Transverse colon (tissue), 4 donors: ENCODE measurements at places on chromosomes 4 and X. TPM values are rescaled to one million over a fixed set of nuclear protein-coding genes. Genes with fewer than 3 reads are reported as not detected.

GRCh38 chr4:23481566-23481965 lies 408.3 kb downstream of the PPARGC1A start:
- no peak for DNase-seq

DNA sequence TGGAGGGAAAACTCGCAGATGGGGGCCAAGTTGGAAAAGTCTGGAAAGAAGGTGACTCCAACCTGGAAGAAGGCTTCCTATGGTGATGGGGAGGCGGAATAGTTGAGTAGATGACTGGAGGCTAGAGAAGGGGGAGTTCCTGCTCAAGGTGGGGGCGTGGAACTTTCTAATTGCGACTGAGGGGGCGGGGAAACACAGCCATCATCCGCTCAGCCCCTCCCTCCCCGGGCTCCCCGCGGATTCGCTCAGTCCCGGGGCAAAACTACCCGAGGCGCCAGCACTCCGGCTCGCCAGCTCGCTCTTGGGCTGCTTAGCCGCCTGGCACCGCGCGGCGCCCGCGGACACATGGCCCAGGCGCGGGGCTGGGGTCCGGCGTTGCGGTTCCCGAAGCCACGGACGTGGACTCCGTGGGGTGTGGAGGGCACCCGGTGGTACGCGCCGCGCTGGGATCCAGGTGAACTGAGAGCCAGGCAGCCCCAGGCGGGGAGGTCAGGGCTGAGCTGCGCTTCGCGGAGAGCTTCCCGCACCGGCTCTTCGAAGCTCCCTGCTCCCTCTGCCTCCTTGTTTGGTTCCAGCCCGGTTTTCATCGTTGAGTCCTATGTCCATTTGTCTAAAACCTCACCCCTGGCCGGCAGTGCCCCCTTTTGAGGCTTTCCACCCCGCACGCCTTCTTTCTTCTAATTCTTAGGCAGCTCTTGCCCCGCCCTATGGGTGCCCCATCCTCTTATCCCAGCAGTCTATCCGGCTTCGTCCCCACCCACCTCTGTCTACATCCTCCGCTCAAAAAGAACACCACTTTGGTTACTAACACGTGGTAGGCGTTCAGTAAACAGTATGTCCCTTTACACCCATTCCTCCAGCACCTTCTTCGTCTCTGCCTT lies 38.9 kb downstream of the STARD8 start:
- DNase-seq = peak; percentile 29

- DNase-seq = no peak
These were observed 151.4 kb upstream of the STX18 start for GRCh38 chr4:4693258-4693657.

GRCh38 chrX:10356979-10357378 lies 200.2 kb downstream of the CLCN4 start:
- DNase-seq = no peak

DNA sequence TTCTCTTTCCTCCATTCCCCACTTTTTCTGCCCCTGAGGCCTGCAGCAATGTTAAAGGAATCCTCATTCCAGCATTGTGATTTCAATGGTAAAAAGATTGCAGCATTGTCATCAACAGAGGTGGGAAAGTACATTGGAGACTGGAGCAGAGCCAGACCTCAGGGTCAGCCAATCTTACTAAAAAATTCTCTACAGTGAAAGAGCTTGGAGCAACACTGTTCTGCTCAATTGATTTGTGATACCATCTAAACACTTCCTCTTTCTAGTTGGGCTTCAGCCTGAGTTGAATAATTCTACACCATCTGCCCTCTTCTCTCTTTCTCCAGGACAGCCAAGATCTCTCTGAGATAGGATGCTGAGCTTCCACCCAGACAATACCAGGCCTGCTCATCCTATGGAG lies 176.5 kb downstream of the AR start:
- DNase-seq = no peak

- DNase-seq = peak; percentile 59
These were observed 90.1 kb downstream of the IRF2 start for GRCh38 chr4:184384056-184384809.

DNA sequence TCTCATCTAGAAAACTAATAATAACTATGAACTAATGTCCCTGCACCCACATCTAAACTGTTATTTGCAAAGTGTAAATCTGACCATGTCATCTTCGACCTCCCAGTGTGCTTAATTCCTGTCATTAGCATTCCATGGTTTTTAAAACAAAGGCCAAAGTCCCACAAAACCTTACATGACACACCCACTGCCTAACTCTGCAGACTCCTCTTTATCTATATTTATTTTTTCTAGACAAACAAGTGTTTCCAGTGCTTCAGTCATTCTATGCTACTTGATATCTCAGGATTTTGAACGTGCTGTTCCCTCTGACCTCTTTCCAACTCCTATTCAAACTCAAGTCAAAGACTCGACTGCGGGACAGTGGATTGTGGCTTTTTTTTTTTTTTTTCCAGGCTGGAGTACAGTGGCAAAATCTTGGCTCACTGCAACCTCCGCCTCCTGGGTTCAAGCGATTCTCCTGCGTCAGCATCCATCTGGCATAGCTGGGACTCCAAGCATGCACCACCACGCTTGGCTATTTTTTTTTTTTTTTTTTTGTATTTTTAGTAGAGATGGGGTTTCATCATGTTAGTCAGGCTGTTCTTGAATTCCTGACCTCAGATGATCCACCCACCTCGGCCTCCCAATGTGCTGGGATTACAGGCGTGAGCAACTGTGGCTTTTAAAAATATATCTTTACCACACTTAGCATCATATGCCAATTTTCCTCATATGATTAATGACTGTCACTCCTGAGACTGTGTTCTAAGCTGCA lies 1511.0 kb downstream of the ARAP2 start:
- DNase-seq = no peak

GRCh38 chrX:150543230-150544155 lies 24.9 kb upstream of the MTM1 start:
- no peak for DNase-seq

- no peak for DNase-seq
These were observed 132.6 kb downstream of the FHIP1A start for GRCh38 chr4:151541389-151542071.

- DNase-seq = no peak
These were observed 2070.6 kb downstream of the PCDH7 start for GRCh38 chr4:32790803-32791202.

DNA sequence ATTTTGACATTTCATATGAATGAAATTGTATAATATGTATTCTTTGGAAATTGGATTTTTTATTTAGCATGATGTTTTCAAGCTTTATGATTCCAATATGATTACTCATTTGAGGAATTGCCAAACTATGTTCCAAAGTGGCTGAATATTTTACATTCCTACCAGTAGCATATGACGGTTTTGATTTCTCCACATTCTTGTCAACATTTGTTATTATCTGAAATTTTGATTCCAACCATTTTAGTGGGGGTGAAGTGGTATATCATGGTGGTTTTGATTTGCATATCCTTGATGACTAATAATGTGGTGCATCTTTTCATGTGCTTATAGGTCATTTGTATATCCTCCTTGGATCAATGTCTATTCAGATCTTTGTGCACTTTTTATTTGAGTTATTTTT lies 2.6 kb upstream of the BEX1 start:
- no peak for DNase-seq

GRCh38 chrX:40175511-40176350 lies 78.0 kb upstream of the BCOR start:
- DNase-seq = peak; percentile 80

DNA sequence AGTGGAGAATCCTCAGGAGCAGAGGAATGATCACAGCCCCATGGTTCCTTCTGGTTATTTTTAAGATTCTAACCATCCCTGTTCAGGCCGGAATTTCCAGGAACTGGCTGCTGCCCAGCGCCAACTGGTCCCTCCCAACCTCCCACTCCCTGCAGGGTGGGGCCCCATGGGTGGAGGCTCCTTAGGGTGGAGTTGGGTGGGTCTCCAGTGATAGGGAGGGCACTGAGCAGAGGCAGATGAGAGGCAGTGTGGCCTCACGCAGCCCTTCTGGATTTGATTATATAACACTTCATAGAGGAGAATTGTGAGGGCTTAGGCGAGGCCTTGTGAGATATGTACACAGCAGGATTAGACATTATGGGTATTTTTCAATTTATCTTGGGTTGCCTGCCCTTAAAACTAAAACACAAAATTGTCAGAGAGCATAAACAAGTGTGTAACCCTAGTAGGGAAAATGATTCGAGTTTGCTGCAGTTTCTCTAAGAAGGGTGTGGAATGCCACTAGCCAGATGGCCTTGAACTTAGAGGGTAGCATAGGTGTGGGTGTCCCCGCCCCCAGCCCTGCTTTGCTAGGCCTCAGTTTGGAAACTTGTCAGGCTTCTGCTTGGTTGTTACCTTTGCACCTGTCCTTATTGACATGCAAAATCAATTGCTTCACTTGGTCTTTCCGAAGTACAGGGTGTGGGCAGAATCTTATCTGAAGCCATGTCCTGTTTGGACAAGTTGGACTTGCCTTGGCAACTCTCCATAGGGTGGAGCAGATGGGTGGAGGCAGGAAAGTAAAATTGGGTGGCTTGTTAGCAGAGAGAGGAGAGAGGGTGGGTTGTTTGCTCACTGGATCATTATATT lies 9.4 kb downstream of the KLF3 start:
- DNase-seq = peak; percentile 93

DNA sequence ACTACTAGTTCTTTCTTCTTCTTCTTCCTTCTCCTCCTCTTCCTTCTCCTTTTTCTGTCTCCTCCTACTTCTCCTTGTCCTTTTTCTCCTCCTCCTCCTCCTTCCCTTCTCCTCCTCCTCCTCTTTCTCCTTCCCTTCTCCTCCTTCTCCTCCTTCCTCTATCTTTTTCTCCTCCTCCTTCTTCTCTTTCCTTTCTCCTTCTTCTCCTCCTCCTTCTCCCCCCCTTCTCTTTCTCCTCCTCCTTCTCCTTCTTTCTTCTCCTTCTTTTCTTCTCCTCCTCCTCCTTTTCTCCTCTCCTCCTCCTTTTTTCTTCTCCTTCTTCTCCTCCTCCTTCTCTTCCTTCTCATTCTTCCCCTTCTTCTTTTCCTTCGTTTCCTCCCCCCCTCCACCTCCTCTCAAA lies 21.8 kb upstream of the NAP1L5 start:
- DNase-seq = no peak

DNA sequence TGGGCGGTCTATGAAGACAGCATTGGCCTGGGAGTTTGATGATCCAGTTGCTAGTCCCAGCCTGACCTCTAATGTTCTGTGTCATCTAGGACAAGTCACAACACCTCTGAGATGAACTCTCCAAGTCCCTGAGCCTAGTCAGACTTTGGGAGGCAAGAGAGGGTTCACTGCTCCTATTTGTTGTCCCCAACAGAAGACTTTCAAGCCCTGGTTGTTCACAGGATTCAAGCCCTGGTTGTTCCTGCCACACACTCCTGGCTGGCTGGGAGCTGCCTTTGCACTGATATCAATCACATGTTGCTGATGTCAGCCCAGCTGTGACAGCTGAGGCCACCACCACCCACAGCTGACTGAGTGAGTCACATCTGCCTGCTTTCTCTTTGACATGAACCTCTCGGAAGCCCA lies 253.2 kb upstream of the RASGEF1B start:
- peak; percentile 53 for DNase-seq

DNA sequence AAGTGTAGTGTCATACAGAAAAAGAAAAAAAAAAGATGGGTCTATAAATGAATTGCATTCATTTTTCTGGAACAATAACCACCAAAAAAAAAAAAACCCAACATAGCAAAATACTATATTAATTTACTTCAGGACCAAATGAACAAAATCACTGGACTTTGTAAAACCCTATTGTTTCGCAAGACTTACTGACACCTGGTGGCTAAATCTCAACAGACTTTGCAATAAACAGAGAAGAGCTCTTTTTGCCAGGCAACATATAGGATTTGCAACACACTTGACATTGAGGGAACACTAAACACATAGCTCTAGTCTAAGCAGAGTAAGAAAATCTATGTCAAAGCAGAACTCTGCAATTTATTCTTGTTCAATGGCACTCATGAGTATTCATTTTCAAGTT lies 990.2 kb downstream of the STPG2 start:
- DNase-seq = no peak

GRCh38 chrX:153179131-153179530 lies at the start of gene MAGEA1:
Gene MAGEA1, plus strand, starts transcription at chrX:153179284. Its CDS starts 3,106 bp downstream, at chrX:153182390.
- no peak for DNase-seq

- DNase-seq = no peak
These were observed 725.0 kb downstream of the CCSER1 start for GRCh38 chr4:90852237-90852636.

Gene TACR3
- total RNA-seq = not detected

Gene CCDC149
- total RNA-seq = 9.8 TPM

Gene PNCK
- total RNA-seq = 74.4 TPM

Gene GRIA2
- 0.14 TPM for total RNA-seq

Gene IL21
- 0.16 TPM for total RNA-seq

Gene STX18
- total RNA-seq = 43.1 TPM
